Cardiac septum (tissue), 1 donor: ENCODE measurements at places on chromosomes 3 and 15. TPM values are rescaled to one million over a fixed set of nuclear protein-coding genes. Genes with fewer than 3 reads are reported as not detected.

ADPRH gene
- 10.9 TPM for total RNA-seq

GRCh38 chr3:192887047-192887446 is 30.6 kb downstream of the MB21D2 start:
- no peak for DNase-seq

GRCh38 chr3:133662278-133662651 is 524 bp upstream of the TOPBP1 start:
- DNase-seq = no peak

IQCF6 gene
- not detected for total RNA-seq

- no peak for DNase-seq
Measured at GRCh38 chr3:29285471-29286071, 4.7 kb downstream of the RBMS3 start.

DNA sequence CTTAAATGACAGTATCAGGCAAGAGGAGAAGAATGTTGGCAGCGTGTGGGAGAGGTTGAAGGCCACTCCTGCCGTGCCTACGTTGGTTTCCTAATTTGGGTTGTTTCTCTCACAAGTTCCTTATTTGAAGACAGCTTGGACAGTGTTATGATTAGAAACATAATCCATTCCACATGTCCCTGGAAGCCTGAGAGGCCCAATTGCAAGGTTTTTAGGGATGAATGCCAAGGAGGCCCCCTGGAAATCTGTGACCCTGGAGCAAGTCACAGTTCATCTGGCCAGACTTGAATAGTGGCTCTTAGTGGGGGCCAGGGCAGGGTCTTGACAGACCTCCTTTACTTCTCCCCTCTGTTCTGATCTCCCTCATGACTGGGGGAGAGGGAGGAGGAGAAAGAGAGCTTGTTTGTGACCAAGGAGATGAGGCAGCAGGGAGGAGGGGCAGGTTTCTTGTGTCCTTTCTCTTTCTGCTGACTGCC is 584.4 kb upstream of the TBL1XR1 start:
- DNase-seq = no peak

DNA sequence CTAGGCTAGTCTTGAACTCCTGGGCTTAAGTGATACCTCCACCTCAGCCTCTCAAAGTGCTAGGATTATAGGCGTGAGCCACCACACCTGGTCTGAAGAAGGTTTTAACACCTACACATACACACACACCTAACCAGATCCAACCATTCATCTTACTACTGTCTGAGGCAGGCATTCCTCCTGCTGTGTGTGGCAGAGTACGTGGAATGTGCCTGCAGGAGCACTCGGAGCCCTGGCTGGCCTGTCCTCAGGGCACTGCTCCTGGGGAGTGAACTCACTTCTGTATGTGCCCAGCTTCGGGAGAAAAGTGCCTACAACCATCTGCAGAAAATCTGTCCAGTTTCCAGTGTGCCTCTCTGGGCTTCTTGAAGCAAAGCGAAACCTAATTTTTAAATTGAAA is 58.2 kb upstream of the LIMD1 start:
- DNase-seq = no peak

DNA sequence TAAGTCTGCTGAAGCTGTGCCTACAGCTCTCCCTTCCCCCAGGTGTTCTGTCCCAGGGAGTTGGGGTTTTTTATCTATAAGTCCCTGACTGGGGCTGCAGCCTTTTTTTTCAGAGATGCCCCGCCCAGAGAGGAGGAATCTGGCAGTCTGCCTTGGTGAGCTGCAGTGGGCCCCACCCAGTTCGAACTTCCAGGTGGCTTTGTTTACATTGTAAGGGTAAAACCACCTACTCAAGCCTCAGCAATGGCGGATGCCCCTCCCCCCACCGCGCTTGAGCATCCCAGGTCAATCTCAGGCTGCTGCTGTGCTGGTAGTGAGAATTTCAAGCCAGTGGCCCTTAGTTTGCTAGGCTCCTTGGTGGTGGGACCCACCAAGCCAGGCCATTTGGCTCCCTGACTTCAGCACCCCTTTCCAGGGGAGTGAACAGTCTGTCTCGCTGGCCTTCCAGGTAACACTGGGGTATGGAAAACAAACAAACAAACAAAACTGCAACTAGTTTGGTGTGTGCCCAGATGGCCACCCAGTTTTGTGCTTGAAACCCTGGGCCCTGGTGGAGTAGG is 189.4 kb downstream of the MFSD1 start:
- no peak for DNase-seq

DNA sequence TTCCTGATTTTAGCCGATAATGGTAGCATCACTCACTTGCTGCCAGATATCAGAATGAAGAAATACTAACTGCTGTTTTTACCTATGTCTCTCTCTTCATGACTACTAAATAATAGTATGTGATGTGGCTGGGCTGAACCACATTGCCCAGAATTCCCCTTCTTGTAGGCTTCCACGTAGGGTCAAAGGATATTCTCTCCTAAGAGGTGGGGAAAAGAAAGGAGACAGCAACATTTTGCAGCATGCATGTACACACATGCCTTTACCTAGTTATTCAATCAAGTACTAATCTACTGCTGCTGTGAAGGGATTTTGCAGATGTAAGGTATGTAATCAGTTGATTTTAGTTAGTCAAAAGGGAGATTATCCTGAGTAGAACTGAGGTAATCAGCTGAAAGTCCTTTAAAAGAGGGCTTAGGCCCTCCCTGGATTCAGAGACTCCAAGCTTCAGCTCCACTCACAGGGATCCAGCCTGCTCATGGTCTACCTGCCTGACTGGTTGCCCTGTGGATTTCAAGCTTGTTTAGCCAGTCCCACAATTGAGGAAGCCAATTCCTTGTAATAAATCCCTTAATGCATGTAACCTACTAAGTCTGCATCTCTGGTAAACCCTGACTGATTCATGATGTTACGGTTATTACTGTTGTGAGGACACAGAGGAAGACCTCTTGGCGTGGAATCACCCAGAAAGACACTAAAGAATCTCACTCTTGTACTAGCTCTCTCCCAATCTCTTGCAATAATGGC is 20.4 kb downstream of the PLD1 start:
- DNase-seq = no peak

DNA sequence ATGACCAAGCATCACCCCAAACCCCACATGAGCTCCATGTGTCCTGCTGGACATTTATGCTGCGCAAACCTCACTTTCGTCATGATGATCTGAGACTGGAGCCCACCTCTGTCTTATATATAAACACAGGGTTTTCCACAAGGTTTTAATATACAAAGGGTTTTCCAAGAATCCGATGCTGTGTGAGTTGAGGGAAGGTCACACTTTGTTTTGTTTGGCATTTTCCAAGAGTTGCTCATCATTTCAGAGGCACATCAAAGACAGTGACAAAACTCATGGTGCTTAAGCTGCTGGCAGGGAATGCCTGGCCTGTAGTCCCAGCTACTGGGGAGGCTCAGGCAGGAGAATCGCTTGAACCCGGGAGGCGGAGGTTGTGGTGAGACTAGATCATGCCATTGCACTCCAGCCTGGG is 20.0 kb downstream of the EFCC1 start:
- DNase-seq = peak; percentile 35

DNA sequence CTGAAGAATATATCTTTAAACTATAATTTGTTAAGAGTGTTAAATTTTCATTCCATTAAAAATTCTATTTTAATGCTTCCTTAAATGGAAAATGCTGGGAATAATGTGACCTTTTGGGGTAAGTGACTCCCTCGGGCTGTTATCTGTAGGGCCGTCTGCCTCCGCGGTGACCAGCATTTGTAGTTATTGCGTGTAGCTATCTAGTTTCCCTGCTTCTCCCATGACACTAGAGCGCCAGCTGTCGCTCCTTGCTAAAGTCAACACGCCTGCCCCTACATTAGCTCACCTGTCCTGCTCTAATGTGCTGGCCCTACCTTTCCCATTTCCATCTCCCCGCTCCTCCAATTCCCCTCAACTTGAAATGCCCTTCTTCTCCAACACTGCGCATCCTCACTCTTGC is 12.4 kb upstream of the CHRM5 start:
- DNase-seq = no peak

DNA sequence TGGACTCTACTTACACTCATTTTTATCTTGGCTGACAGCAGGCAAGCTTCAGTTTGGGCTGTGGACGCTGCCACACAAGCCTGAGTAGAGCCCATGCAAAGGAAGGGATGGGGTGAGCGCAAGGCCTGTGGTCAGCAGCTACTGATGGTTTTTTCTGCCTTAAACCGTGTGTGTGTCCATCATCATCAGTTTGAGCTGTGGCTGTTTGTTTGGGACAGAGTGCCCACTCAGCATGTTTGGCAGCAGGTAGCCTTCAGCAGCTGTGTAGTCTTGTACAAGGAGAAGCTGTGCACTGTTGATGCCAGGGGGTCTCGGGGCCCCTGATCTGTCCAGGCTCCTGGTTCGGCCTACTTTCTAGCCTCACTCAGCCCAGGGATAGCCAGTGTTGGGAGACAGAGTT is 3.5 kb downstream of the RBM15B start:
- peak; percentile 69 for DNase-seq

- DNase-seq = no peak
Measured at GRCh38 chr3:78641703-78642102, 1126.1 kb downstream of the ROBO1 start.

AMIGO3 gene
- 0.35 TPM for total RNA-seq

DNA sequence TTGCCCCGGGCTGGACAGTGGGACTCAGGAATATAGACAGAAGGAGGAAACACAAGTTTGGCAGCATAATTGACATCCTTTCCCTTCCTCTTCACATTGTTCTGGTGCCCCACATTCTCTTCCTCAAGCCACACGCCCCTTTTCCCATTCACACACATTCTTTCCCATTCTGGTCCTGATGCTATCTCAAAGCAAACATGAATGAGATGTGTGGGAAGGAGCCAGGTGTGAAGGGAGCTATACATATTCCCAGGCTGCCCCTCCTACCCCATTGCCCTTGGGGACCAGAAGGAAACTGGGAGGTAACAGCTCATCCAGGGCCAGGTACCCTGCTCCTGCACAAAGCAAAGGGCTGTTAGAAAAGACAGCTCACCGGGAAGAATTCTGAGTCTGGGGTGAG is 23.4 kb upstream of the CLK3 start:
- no peak for DNase-seq

ZNF662 gene
- 6.6 TPM for total RNA-seq

DNA sequence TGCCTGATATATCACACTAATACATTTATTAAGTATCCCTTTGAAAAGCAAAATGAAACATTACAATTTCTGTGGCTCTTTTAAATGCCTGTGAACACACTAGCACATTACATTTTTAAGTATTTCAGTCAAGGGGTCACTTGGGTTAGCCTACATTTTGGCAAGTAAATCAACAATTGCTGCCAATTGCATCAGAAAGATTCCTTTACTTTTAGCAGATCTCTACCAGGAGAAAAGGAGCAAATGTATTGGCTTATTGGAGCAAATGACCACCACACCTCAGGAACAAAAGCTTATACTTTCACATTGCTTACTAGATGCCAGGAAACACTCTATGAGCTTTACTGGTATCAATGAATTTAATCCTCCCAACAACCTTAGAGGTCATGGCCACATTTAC is 947.1 kb downstream of the FHIT start:
- no peak for DNase-seq

DNA sequence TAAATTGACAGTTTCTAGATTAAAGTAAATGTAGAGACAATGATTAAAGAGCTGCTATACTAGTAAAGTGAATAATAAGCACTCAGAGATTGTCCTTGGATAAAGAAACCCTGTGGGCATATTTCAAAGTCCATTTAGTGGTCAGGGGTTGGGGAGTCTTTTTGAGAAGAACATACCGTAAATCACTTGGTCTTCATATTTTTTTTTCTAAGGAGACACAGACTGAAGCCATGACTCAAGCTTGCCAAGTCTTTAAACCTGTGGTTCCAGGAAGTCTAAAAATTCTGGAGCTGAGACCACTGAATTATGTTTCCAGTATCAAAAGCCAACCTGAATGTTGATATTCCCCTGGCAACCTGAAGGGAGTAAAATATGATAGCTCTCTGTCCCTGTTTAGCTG is 171.0 kb downstream of the TPRG1 start:
- no peak for DNase-seq

GRCh38 chr3:53109190-53109589 is 21.0 kb downstream of the RFT1 start:
- no peak for DNase-seq

- DNase-seq = no peak
Measured at GRCh38 chr3:197038679-197039462, 9.3 kb upstream of the MELTF start.

DNA sequence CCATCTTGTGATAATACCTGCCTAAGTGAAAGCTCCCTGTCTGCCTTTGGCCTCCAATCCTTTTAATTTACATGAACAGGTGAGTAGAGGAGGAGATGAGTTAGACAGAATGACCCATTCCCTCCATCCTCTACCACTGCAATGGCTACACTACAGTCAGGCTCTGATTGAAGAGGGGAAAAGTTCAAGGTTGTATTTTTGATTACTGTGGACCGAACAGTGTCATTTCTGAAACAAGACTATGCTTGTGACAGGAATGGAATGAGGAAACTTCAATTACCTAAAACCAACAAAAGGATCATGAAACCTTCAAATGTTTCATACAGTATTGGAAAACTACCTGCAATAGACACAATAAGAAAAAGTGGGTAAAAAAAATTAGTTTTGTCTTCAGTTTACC is 85.5 kb upstream of the GBE1 start:
- no peak for DNase-seq

DNA sequence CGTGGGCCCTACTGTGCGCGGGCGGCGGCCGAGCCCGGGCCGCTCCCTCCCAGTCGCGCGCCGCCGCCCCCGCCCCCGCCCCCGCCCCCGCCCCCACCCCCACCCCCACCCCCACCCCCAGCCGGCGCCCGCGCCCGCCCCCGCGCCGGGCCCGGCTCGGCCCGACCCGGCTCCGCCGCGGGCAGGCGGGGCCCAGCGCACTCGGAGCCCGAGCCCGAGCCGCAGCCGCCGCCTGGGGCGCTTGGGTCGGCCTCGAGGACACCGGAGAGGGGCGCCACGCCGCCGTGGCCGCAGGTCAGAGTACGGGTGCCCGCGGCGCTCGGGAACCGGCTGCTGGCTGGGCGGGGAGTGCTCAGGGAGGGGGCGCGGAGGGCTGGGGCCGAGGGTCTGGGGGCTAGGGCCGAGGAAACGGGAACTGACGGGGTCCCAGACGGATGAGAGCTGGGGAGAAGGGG is 1.1 kb upstream of the PPARG start:
- DNase-seq = no peak

TMEM266 gene
- total RNA-seq = not detected
